Dermis microvascular lymphatic vessel endothelial cell (primary cell): ENCODE measurements at places on chromosomes 3 and 15. TPM values are rescaled to one million over a fixed set of nuclear protein-coding genes. Genes with fewer than 3 reads are reported as not detected.

- DNase-seq = peak; percentile 74
Observed at GRCh38 chr3:197394464-197395321, 96.3 kb upstream of the DLG1 start.

GRCh38 chr15:39279311-39279710, 301.6 kb upstream of the THBS1 start:
- DNase-seq = no peak

DNA sequence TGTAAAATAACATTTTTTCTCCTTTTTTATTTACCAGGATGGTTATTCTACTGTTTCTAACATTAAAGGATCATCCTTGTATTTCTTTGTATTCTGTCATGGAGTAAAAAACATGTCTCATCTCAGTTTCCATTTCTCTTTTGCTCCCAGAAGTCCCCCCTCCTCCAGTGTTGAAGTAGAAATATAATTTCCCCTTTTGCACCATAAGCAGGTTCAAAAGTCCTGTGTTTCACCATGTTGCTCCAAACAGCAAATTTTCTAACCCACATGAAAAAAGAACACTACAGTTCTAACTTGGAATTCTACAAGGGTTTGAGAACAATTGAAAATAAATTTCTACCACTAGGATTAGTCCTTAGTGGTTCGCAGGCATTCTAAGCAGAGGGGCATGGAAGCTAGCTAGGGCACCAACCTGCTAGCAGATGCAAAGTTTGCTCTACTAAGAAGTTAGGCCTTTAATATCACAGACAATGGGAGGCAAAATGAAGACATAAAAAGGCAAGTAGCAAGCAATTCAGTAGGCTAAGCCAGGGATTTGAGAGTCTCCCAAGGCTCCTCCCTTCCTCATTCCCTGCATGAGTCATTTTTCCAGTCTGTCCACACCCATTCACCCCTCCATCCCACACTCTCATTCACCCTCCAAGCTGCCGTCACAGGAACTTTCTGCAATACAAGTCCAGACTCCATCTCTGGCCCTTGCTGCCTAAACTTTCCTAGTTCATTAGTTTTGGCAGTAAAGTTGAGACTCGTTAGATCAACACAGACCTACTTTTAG, 2.3 kb upstream of the MBNL1 start:
- DNase-seq = no peak

DNA sequence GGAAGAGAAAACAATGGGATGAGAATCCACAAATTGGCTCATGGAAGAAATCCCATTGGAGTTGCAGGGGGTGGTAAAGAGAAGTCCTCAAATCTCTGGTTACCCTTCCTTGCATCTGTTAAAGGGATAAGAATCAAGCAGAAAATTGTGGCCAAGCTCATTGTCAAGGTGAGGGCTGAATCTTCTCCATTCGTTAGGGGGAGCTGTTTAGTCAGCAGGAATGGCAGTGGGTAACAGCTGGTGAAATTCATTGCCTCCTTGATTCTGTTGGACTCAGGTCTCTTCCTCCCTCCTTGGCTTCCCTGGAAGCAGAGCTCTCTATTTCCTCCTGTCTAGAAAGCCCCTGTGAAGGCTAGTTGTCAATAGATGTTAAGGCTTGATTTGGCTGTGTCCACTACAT, 343.1 kb upstream of the SEMA6D start:
- no peak for DNase-seq

GRCh38 chr3:148922467-148922866, 57.4 kb downstream of the CPA3 start:
- DNase-seq = no peak

GOLGA6A gene
- not detected in 2 replicates for total RNA-seq

CADM2 gene
- not detected in 2 replicates for total RNA-seq

GRCh38 chr3:75188962-75189361, 475.2 kb upstream of the FRG2C start:
- DNase-seq = no peak

GRCh38 chr15:101316529-101316928, 21.5 kb upstream of the SNRPA1 start:
- no peak for DNase-seq

GRCh38 chr15:71219645-71220044, 104.4 kb downstream of the THSD4 start:
- DNase-seq = no peak
